ENCODE measurements at places on chromosomes 5 and 9.

DNA sequence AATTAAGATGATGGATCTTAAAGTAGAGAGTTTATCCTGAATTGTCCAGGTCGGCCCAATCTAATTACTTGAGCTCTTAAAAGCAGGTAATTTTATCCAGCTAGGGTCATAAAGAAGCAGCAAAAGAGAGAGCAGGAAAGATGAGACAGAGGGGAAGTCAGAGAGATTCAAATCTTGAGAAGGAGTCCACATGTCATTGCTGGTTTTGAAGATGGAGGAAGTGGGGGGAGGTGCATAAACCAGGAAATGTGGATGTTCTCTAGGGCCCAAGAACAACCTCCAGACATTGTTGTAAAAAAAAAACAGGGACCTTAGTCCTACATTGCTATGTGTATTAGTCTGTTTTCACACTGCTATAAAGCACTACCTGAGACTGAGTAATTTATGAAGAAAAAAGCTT lies 66.4 kb downstream of the SLCO4C1 start:
- DNase-seq = no peak

DNA sequence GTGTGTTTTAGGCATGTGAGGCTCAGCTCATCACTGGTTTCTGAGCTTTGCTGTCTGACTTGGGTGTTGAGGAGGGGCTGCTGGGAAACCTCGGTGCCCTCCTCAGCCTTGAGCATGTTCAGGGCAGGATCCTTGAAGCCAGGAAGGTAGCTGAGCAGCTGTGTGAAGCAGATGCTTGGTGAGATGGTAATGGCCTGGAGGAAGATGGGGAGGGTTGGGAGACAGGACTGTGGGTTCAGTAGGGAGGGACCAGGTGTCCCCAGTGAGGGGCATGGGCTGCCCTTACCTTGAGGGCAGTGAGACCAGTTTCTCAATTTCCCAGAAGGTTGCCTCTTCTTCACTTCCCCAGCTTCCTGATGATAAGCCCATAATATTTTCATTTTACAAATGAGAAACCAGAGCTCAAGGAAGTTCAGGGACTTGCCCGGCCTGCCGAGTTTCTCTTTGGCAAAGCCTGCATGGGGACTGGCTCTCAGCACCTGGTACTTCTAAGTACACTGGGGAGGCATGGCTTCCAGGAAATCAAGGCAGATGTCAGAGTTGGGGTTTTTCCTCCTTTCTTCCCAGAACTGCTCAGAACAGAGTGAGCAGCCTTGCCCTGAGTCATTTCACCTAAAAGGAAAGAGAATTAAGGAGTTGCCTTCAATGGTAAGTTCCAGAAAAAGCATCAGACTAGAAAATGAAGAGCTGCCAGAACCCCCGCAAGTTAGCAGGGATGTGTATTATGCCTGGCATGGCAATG lies 225.7 kb downstream of the MAST4 start:
- DNase-seq = no peak

DNA sequence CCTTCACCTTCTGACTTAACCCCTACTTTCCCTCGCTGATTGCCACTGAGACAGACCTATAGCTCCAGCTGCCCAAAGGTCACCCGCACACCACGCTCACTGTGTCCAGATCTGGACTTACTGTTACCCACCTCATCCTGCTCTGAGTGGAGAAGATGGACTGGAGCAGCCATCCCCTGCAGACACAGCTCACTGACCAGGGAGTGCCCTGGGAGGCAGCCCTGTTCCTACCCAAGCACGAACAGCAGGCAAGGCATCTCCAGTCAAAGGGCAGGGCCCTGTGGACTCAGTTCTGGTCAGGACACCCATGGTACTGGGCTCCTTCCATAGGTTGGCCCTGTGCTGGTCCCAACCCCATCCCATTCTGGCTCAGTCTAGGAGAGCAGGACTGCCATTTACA lies 9.5 kb upstream of the BARX1 start:
- no peak for DNase-seq

- no peak for DNase-seq
These were observed 113.6 kb downstream of the DEPDC1B start for GRCh38 chr5:60586307-60586901.

- DNase-seq = no peak
These were observed 29.0 kb downstream of the PITX1 start for GRCh38 chr5:135005076-135005475.

GRCh38 chr5:119354537-119355243 lies 1.1 kb upstream of the TNFAIP8 start:
- DNase-seq = no peak

GRCh38 chr9:95820074-95820473 lies 55.4 kb upstream of the ERCC6L2 start:
- peak; percentile 66 for DNase-seq

DNA sequence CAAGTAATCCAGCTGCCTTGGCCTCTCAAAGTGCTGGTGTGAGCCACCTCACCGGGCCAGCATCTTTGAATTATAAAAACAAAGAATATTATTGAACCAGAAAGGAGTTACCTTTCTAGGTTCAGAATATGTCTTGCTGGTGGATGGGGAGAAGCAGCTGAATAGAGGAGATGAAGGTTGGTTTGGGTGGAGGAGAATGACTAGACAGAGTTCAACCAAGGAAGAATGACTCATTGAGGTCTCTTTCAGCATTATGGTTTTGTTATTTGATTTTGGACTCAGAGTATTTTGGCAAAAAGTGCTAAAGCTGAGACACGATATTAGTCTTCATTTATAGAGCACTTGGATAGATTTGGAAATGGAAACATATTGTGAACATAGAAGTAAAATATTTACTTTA lies 75.2 kb upstream of the MPDZ start:
- DNase-seq = no peak

Data from fibroblast of skin of left biceps (primary cell).